Activated gamma-delta T cell treated with anti-CD3 and anti-CD28 coated beads, Interleukin-2, amount 50 U/mL, for 16 hours (primary cell): ENCODE measurements at places on chromosomes 2 and 18.

- DNase-seq: no peak
These were observed 1.8 kb downstream of the LAPTM4A start for GRCh38 chr2:20049637-20050036.

GRCh38 chr2:50752237-50752636 is 279.7 kb downstream of the NRXN1 start:
- DNase-seq: no peak

GRCh38 chr2:218296847-218297246 is 4.5 kb upstream of the TMBIM1 start:
- no peak for DNase-seq

- DNase-seq: no peak
These were observed 96.7 kb downstream of the CCDC148 start for GRCh38 chr2:158359846-158360245.

GRCh38 chr18:47206945-47207637 is 30.9 kb upstream of the IER3IP1 start:
- no peak for DNase-seq

DNA sequence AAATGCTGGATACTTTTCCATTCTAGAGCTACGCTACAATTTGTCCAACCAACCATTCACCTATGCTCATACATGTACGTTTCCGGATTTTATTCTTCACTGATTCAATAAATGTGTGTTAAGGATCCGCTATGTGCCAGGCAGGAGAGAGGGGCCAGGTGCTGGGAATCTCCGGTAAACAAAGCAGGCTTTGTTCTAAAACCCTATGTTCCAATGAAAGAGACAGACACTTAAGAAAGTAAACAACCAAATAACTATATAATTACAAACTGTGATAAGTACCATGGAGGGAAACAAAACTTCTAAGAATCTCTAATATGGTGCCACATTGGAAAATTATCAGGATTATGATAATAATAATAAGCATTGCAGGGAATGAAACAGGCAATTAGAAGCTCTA is 22.2 kb upstream of the POMC start:
- DNase-seq: no peak

GRCh38 chr2:172489681-172490080 is 62.3 kb downstream of the ITGA6 start:
- DNase-seq: no peak

DNA sequence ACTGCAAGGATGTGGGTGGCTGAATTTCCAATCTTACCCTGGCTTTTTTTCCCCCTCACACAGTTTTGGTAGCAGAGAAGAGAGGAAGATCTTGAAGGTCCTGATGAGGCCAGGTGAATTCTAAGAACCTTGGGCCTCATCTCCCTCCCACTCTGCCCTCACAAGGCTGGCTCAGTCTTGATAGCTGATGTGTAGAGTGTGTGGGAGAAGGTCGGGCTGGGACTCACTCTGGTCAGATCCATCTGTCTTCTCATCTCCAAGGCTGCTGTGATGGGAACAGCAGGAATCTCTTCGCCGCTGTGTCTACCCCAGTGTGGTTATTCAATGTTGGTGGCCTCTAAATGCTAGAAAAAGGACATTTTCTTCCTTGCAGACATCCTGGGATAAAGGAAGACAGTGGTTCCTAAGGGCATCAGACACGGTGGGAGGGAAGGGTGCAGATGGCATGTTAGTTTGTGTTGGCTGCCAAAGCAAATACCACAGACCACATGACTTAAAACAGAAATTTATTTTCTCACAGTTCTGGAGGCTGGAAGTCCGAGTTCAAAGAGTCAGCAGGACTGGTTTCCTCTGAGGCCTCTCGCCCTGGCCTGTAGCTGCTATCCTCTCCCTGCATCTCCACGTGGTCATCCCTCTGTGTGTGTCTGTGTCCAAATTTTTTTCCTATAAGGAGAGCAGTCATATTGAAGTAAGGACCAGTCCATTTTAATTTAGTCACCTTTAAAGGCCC is 37.6 kb upstream of the MGAT4A start:
- DNase-seq: no peak

DNA sequence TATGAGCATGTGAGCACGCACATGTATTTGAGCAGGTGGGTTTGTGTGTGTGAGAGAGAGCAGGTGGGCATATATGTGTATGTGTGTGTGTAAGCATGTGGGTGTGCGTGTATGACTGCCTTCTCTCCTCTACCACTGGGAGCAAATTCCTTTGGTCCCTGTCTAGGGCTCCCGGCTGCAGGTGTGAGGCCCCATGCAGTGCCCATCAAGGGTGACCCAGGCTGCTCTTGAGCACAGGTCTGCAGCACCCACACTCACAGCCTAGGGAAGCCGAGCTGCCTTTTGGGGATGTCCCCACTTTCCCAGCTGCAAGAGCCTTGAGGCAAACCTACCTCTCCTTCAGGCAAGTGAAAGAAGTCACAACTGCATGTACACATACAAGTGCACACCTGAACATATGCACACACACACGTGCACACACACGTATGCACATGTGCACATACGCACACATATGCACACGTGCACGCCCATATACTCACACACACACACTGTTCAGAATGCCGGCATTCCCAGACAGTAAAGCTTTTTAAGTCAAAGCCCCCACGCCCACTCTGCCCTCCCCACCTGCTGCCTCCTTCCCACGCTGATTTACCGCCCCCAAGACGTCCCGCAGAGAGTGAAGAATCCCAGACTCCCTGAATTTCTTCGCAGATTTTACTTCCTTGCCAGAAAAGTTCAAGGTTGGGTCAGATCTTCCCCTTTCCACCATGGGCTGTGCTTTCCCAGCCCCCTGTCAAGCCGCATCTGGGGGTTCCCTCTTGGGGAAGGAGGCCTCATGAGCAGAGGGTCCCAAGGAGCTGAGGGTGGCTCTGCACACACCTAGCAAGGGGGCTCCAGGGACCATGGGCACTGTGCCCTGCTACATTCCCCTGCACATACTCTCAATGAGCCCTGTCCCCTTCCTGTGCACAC is 170.6 kb downstream of the TWIST2 start:
- no peak for DNase-seq
